T-helper 2 cell treated with Interferon-gamma antibody and Interleukin-4, amounts not matched to agents 5 μg/mL and 100 μg/mL, for 36 hours (primary cell): ENCODE measurements at places on chromosomes 4 and X.

DNA sequence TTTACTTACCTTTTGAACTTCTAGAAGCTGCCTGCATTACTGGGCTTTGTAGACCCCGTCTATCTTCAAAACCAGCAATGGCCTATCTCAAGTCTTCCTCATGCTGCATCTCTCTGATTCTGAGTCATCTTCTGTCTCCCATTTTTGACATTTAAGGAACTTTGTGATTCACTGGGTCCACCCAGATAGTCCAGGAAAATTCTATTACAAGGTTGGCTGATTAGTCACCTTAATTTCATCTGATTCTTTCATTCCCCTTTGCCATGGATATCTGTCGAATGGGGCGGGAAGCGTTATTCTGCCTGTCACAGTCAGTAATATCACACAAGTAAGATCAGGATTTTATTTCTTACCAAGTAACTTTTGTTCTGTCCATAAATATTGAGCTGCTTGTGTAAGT lies 618.0 kb downstream of the CCSER1 start:
- no peak for DNase-seq

DNA sequence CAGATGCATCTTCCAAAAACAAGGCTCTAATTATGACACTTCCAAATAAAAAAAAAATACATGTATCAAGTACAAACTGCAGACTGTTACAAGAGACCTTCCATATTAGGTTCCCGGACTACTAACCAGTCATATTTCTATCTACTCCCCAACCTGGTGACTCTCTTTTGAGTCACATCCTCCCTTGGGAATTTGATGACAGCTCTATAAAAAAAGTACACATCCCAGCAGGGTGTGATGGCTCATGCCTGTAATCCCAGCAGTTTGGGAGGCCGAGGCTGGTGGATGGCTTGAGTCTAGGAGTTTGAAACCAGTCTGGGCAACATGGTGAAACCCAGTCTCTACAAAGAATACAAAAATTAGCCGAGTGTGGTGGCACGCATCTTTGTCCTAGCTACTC lies 14.9 kb downstream of the RPGR start:
- DNase-seq, result no peak

- DNase-seq, result no peak
Measured at GRCh38 chr4:64216741-64217140, 192.5 kb downstream of the TECRL start.

- no peak for DNase-seq
Measured at GRCh38 chr4:37604461-37604860, 81.7 kb downstream of the RELL1 start.

DNA sequence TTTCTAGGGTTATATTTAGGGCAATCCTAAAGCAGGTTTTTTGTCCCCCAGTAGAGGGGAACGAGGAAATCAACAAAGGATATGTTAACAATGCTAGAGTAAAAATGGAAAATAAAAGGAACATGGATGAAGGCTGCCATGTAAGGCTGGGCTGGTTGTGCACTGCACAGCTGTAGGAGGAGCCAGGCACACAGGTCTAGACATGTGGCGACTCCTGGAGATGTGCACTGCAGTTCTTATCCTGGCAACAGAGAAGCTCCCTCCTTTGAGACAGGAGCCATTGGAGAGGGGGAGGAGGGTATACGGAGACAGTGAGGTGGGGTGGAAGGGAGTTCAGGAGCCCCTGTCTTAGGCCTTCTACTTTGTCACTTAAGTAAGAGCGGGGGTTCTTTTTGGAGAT lies 65.9 kb downstream of the NAT8L start:
- no peak for DNase-seq

DNA sequence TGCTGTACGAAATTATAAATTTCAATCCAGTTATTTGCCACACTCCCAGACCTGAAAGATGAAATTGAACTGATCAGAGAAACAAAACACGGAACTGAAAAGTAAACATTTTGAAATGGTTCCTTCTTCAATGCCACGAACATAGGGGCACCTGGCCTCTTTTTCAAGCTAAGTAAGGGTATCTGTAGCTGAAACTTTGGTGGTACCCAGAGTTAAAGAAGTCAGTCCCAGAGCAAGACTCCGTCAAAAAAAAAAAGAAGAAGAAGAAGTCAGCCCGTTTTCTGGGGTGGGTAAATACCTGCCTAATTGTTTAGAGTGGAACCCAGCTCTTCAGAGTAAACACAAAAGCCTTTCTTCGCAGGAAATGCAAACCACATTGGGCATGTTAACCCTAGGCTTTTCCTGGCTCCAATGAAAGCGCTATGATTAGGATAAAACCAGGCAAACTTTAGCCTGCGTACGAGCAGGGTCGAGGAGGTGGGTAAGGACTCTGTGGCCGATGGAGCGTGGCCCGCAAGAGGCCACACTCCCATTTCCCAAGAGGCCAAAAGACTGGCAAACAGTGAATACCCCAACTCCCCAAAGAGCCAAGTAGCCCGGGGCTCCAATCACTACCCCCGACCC lies 1.3 kb downstream of the ANTXR2 start:
- DNase-seq, result no peak

DNA sequence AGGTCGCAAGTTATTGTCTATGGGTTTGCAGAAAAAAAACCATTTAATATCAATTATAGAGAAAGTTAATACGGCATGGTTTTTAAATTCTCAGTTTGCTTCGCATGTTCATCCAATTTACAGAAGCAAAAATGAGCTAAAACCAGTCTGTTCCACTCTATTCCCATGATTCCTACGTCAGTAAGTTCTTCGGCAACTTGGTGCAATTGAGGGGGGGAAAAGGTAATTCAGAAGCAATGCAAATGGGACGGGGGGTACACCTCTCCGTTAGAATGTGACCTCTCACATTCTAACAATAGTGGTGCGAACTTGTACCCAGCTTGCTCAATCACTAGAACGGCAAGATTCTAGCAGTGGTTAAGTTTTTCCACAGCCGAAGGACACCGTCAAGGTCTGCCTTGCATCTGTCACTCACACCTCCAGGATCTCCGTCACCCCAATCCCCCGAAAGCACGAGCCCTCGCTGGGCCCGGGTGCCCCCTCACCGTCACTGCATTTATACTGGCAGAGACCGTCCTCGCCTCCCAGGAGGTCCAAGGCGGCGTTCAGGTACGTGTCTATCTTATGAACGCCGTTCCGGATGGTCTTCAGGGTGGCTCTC lies 653 bp downstream of the PLA2G12A start:
- no peak for DNase-seq

DNA sequence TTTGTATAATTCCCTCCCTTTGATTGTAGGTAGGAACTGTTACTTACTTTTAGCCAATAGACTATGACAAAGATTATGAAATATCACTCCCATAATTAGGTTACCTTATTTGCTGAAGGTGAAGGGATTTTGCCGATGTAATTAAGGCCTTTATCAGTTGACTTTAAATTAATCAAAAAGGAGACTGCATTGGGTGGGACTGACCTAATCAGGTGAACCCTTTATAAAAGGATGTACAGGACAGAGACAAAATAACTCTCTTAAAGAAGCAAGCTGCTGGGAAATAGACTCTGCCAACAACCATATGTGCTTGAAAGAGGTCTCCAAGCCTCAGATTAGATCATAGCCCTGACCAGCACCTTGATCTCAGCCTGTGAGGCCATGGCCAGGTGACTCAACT lies 167.6 kb downstream of the SOX3 start:
- no peak for DNase-seq

DNA sequence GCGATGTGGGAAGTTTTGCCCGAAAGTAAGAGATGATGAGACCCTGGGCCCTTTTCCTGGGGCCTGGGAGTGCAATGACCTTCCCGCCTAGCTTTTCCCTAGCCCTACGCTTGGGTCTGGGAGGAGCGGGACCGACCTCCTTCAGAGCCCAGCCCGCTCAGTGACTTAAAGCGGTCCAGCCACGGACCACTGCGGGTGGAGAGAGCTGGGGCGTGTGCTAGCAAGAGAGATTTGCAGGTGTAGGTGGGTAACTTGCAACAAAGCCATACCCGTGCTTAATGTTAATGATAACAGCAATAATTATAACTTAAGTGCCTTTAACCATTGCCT lies 503 bp upstream of the PDE5A start:
- no peak for DNase-seq

- no peak for DNase-seq
Measured at GRCh38 chrX:131063613-131064012, 5.5 kb downstream of the ARHGAP36 start.

GRCh38 chr4:37865450-37865849 lies 25.4 kb upstream of the TBC1D1 start:
- DNase-seq, result no peak
